Right hindlimb (tissue), 1 donor: ENCODE measurements at places on chromosomes 6 and 20.

DNA sequence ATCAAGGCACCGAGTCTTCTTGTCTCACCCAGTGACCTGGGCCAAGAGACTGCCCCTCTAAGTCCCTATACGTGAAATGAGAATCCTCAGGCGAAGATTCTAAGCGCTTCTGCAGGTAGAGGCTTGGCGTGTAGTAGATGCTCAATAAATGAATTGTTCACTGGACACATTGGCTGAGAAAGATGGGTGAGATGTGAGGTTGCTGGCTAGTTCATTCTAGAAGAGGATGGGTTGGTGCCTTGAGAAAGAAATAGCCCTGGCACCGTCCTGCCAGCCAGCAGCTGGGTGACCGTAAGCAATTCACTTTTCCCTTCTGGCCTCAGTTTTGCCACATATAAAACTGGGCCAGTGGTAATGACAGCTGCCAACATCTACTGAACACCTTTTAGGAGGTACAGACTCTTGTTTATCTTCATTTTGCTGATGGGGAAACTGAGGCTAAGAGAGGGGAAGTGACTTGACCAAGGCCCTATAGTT lies 1.4 kb downstream of the SRC start:
- no peak for DNase-seq

DNA sequence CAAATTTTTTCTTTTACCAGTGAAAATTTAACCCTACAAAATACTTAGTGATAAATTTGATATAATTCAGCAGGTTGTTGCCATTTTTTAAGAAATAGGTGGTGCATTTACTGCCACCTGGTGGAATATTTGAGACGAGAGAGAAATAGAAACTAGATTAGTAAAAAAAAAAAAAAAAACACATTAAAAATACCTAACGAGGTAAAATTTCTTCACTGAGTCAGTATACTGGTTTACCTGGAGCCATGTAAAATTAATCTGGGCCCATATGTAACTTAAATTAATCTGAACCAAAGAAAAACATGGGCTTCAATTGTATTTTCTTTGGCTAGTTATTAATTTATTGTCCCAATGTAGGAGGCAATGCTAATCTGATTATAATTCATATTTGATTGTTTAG lies 520.8 kb downstream of the EPM2A start:
- DNase-seq = no peak

DNA sequence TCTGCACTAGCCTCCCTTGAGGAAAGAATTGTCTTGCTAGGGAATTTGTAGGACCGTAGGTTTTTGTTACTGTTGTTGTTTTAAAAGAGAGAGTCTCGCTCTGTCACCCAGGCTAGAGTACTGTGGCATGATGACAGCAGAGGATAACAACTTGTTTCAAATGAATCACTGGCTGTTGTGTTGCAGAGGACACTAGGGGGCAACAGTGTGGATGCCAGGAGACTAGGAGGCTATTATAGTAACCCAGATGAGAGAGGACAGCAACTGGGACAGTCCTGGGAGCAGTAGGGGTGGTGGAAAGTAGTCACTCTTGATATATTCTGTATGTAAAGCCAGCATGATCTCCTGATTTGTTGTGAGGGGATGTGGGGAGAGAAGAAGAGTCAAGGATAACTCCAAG lies 41.8 kb upstream of the LAMA4 start:
- no peak for DNase-seq

- DNase-seq = no peak
Measured at GRCh38 chr6:26126394-26127235, 39.4 kb downstream of the HFE start.

GRCh38 chr6:79077715-79078074 lies 359 bp downstream of the PHIP start:
- no peak for DNase-seq

DNA sequence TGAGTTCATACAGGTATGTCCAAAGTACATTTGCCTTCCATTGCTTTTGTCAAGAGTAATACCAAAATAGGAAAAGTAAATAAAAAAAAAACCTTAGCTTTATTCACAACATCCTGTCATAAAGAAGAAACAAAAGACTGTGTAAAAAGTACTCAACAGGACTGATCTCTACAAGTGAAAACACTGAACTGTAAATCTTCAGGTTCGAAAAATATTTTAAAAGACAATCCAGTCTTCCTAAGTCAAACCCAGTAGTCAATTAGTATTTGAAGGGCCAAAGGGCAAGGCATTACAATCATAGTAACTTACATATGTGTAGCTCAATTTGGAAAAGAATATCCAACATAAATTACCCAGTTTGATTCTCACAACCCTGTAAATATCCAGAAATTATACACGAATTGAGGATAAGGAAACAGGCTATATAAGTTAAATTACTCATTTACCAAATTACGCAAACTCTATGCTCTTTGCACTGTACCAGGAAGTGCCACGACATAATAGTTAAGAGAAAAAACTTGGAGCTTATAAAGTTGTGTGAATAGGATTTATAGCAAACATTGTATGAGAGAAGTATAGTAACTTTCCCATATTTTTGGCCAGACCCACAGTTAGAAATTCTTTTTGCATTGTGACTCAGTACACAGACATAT lies 21.2 kb downstream of the PTPRK start:
- DNase-seq = no peak

DNA sequence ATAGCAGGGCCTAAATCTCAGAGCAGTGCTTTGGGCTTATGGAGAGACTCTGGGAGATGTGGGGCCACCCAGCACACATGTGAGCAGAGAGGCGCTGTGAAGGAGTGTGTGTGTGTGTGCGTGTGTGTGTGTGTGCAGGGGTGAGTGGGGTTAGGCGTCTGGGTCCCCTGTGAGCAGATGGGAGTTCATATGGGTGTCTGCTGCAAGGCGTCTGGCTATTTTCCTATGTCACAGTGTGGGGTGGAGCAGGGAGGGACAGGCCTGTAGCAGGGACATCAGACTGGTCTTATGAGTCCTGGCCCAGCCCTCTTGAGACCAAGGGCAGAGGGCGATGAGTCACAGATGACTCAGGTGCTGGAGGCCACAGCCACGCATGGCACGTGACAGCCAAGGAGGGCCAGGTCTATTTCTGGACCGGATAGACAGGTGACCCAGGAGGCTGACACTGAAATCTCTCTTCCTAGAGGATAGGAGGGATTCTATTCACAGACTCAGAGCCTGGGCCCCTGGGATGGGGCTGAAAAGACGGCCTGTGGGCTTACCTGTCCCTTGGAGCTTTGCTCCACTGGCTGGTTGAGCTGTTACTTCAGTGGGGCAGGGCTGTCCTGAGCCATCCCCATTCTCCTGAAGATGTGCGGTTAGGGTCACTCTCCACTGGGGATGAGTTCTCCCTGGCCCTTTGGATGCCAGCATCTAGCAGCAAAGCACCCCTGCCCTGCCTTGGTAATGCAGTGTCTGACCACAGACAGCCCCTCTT lies 28.9 kb downstream of the VEGFA start:
- DNase-seq = no peak

DNA sequence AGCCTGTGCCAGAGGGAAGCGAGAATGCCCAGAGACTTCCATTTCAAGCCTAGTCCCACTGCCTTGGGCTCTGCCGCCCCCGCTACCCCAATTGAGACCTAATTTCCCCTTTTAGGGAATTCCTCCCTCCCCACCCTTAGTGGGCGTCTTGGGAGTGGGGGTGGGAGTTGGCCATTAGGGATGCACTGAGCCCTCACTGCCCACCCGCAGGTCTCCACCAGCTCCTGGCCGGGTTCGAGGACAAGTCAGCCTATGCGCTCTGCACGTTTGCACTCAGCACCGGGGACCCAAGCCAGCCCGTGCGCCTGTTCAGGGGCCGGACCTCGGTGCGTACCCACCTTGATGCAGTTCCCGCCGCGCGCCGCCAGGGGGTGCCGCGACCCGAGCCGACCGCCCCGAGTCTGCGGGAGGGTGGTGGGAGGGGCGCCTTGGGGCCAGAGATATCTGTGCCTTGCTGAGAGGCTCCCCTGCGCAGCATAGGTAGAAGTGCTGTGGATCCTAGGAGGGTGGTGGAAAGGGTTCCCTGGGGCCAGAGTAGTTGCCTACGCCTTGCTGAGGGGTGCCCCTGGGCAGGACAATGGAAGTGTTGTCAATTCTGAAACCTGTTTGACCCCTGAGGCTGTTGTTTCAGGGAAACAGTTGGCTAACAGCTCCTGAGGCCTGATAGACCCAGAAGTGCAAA lies 9.2 kb downstream of the ITPA start:
- no peak for DNase-seq

DNA sequence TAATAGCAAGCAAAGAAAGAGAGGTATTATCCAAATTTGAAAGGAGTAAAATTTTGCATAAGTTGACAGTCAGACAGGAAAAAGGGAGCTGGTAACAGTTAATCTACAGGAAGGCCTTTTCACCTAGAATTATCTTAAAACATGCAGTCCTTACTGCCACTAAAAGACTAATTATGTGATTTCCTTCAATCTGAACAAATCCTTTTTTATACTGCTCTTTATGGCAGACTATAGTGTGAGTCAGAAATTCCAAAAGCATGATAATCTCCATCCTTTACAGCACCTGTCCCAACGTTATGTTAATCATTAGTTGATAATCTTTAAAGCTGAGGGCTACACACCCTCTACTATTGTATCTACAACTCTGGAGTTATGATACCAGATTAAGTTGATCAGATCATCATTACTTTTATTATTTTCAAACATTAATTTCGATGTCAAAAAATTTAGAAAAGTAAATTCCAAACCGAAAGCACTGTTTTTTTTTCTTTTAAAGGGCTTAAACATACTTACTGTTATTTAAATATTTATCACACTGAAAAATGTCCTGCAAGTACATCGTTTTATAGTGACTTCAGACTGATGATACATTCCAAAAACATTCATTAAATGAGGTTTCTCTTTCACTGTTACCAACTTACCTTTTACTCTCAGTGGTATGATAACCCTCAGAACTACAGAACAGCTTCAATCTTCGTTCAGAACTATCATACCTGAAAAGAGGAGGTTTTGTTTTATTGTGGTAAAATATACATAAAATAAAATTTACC lies 33.2 kb upstream of the AKAP7 start:
- DNase-seq = no peak

DNA sequence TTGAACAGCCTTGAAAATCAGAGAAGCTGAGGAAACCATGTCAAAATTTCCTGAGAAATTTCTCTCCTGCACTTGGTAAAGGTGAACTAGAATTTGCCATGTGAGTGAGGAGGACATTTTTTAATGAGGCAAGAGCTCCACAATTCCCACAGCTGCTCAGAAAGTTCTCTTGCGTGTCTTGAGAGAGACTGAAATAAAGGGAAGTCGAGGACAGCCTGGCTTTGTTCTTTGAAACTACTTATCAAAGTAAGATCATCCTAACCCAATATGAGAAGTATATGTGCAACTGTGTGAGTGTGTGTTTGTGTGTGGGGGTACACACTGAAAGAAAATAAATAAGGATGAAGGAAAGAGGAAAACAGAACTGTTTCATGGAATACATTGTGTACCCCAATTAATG lies 163.4 kb downstream of the SLC24A3 start:
- no peak for DNase-seq

- DNase-seq = no peak
Measured at GRCh38 chr6:122803171-122803661, 14.2 kb downstream of the SMPDL3A start.

DNA sequence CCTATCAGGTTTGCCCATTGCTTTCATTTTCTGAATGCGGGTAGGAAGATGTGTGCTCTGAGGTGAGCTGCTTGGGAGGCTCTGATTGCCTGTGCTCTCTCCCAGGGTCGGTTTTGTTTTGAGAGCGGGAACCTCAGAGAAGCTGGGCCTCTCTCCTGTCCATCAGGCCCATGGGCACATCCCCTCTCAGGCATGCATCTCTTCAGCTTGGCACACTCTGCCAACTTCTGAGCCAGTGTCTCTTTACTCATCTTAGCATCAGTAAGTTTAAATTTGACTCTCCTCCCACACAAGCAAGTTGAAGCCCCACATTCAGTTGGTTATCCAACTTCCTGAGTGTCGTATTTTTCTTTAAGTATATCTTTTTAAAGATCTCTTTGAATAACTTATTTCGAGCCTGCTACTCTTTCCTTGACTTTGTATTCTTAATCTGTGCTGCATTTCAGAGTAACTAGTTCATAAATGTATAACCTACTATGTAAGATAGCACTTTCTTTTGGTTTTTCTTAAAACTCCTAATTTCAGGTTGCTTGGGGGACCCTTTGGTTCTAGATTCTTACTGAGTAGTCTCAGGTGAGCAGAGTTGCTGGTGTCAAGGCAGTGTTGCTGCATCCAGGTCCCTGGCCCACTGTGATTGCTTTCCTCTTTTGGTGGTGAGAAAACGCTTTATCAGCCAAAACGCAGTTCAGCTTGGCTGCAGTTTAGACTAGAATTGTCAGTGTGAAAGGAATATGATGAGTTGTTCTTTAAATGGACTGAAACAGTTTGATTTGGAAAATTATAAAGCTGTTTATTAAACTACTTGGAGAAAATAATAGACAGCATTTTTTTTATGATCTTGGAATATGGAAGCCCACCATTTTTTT lies 54.8 kb downstream of the SNX9 start:
- DNase-seq = no peak

DNA sequence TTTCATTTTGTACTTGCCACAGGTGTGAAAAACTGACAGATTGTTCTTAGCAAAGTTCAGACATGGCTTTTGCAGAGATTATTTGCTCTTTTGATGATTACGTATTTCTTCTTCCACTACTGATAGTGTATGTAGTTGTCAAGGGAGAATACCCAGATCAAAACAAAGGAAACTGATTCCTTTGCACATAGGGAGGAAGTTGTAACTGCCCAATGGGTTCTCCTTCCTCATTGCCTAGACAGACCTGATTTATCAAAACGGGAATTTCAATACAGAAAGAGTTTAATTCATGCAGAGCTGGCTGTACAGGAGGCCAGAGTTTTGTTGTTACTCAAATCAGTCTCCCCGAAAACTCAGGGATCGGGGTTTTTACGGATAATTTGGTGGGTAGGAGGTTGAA lies 214.7 kb downstream of the BCAS1 start:
- DNase-seq = no peak

- DNase-seq = no peak
Measured at GRCh38 chr6:111809766-111810165, 63.5 kb downstream of the FYN start.

DNA sequence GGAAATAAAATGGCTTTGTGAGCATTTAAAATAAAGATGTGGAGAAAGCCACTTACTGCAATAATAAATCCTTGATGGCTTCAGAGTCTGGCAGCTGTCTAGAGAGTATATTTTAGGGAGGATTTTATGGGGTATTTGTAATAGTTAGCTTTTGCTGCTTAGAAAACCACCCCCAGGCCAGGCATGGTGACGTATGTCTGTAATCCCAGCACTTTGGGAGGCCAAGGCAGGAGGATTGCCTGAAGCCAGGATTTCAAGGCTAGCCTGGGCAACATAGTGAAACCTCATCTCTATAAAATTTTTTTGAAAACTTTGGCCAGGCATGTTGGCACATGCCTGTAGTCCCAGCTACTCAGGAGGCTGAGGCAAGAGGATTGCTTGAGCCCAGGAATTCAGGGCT lies 63.8 kb downstream of the ISM1 start:
- DNase-seq = no peak

GRCh38 chr6:71537717-71538116 lies 249.1 kb downstream of the OGFRL1 start:
- DNase-seq = no peak
